GM06990 (cell line): ENCODE measurements at places on chromosomes 7 and 10.

DNA sequence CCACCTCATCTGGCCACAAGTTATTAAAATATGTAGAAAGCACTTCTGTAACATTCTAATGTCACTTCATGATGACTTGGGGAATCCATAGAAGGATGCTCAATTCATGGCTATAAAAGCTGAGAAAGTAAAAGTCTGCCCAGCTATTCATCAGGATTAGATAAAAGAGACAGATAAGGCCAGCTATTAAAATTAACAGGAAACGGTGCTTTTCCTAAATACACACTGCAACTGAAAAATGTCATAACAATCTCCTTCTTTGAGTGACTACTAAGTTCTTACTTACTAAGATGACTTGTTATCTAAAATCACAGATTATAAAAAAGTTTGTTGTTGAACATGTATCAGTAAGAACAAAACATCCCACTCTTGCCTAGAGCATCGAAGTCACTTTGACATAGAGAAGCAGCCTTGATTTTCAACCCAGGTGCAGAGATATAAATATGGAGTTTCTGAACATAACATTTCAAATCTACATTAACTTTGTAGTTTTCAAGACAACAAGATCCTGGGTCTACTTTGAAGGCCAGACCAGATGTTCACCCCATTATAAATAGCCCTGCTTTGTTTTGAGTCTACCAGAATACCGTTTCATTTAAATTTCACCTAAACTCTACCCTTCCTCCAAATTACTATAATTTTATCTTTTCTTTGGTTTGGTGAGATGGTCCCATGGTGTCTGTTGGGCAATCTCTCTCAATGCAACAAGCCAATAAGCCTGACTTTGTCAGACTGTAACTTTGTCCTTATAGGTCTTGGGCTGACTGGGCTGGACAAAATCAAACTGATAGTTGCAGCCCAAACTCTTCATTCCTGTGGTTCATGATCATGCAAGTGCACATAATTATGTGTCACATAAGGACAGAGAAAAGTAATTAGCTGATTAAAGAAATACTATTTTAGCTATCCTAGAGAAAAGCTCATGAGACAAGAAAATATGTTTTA is 24.0 kb downstream of the HYCC1 start:
- DNase-seq, result no peak

DNA sequence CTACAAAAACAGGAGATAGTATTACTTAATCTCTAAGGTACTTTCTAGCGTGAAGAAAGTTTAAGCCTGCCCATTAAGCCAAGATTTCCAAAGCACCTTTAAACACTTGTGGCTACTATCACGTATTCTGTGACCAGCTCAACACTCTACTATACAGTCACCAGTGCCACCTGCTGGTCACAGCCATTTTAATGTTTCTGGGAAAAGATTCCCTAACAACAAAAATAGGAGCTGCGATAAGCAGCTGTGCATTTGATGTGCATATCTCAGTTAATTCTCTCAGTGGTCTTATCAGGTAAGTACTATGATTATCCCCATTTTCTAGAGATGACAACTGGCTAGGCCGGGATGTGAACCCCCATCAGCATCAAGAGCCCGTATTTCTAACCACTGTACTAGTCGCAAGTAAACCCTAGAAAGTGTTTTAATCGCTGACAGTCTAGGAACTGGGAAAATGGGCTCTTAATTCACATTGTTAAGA is 860 bp downstream of the SEC31B start:
- DNase-seq, result no peak

DNA sequence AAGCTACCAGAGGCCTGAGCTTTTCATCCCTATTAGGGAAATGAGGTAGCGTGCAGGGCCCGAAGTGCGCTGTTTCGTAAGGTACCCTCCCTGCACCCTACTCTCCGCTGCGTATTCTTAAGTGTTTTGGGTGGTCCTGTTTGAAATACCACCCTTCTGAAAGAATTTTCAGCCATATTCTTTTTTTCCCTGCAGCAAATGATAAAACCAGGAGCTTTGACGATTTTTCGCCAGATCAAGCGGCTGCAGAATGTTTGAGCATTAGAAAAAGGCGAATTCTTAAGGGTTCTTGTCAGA is 1.2 kb downstream of the RSBN1L start:
- DNase-seq, result peak; percentile 9

DNA sequence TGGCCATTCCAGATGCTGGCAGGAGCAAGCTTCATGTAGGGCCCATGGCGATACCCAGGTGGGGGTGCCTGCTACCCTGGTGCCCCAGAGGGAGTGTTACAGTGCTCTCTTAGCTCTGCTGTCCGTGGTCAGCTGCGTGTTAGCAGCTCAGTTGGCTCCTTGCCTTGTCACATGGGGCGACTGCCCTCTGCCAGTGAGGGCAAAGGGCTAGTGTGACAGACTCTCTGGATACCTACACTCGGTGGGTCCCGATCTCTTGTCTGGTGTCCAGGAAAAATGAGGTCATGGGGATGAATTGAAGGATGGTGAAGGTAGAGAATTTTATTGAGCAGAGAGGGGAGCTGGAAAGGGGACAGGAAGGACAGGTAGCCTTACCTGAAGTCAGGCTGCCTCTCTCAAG is 152.2 kb downstream of the CYP26A1 start:
- no peak for DNase-seq

DNA sequence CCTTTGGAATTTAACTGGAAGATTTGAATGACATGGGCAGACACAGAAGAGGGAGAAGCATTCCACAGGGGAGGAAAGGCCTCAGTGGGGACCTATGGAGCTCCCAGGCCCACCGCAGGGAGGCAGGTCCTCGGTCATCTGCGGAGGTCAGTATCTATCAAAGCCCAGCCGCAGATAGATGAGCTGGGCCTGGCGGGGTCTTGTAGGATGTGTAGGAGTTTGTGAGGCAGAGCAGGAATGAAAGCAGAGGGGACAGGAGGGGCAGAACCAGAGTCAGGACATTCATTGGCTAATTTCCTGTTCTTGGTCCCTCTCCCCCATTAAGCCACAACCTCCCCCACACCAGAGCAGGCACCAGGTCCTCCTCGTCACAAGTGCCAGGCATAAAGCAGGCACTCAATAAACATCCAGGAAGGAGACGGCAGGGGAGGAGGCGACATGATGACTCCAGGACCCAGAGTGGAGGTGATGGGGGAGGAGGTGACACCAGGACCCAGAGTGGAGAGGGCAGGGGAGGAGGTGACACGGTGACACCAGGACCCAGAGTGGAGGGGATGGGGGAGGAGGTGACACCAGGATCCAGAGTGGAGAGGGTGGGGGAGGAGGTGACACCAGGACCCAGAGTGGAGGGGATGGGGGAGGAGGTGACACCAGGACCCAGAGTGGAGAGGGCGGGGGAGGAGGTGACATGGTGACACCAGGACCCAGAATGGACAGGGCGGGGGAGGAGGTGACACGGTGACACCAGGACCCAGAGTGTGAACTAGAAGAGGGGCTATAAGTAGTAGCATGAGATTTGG is 83.7 kb upstream of the PDGFA start:
- DNase-seq, result no peak

GRCh38 chr7:28128608-28129007 is 52.0 kb downstream of the JAZF1 start:
- no peak for DNase-seq

- no peak for DNase-seq
Observed at GRCh38 chr7:41268878-41269277, 434.0 kb downstream of the INHBA start.

DNA sequence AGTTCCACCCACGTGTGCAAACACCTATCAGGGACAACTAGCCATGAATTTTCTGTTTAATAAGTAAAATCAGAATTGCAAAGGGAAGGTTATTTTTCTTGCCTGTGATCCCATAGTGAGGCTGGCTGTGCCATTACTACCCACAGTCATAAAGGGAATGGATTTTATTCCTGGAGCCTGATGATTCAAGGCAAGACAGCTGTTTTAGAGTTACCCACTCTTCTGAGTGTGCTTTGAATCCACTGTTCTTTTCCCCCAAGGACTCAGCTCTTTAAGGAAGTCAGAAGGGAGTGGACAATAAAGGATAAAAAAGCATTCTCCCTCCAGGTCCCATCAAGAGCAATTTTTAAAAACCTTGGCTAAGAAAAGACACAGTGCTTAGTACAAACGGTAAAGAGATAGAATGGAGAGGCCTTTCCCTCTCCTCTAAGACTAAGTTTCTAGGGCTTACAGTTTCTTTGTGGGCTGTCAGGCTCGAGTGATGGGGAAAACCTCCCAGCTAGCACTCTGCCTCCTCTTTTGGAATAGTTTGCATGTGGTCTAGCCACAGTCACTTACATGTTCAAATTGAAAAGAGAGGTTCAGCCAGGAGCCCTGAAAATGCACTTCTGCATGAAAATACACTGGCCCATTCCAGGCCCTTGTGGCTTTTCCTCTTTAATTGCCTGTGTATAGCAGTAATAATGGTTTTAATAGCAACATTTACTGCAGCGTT is 5.1 kb upstream of the LRRC4 start:
- no peak for DNase-seq

DNA sequence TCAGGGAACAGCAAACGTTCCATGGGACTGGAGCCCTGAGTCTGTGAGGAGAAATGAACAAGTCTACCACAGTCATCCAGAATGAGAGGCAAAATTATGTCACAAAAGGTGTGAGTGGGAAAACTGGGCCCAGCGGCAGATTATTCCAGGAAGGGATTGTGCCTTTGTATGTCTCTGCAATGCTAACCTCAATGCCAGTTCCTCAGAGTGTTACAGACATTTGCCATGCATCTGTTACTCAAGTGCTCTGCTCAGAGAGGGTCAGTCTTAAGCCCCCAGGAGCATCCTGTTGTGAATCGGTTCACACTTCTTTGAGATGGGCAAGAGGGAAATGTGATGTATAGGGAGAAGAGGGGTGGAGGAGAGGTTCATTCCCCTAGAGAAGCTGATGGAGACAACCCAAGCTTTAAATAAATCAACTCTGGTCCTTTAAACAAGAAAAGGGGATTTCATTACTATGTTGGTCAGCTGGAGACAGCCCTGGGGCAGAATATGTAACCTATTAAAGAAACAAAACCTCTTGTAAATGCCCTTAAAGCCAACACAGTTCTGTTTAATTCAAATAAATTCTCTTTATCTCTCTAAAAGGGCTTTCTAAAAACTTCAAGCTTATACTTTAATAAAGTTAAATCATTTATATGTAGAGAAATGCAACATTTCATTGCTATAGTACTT is 85.9 kb upstream of the GRB10 start:
- DNase-seq, result no peak
